ENCODE measurements at places on chromosomes 16 and 17. TPM values are rescaled to one million over a fixed set of nuclear protein-coding genes. Genes with fewer than 3 reads are reported as not detected.
A peak's percentile ranks its signal among the peaks of the same experiment; 100 is the strongest.

- no peak for DNase-seq
Measured at GRCh38 chr17:19304751-19305150, 57.8 kb downstream of the B9D1 start.

DNA sequence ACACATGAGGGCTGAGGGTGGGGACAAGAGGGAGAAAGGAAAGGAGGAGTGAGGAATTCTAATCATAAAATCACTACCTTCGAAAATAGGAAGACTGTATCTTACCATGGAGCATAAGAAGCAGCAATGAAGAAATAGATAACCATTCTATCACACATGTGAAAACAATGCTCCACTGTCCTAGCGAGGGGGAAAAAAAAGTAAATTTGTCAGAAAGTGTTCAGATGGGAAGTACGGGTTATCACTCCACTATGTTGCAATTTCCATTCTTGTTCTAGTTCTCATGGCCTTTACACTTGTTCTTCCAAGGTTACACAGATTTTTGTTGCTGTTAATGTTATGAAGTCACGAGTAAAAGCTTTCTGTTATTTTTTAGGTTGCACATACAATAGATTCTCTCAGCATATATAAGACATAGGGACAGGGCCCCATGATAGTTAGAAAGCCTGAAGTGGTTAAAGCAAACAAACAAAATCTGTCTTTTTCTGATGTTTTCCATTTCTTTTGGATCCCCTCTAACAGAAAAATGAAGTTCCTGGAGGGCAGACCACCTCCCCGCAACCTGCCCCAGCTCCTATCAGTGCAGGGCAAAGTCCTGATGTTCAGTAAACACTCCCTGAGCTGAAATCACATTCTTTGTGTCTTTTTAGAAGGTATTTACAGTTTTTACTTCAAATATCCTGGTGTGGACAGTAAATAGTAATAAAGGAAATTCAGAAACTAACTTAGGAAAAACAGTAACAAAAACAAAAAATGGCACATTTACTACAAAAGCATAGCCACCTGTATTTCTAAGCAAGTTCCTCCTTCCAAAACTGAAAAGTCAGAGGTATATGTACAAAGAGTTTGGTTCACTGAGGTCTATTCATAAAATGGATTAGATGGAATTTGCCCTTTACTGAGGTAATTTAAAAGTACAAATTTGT lies 13.7 kb downstream of the MMD start:
- no peak for DNase-seq

DNA sequence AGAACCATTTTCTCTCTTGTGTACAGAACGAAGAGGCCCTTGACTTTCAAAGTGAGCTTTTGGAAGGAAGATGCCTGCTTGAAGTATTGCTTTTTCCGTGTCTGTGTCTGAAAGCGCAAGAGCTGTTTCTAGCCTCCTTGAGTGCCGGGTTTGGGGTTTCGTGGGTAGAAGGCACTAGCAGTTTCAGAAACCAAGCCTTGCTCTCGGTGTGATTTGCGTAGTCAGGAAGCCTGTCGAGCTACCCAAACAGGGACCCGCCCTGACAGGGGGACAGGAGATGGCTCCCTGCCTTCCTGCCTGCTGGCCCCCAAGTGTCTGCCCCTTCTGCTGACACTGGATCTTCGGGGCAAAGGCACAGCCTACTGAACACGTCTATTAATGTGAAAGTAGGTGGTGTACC lies 322.0 kb downstream of the MAF start:
- no peak for DNase-seq

Gene NPIPB6
- total RNA-seq, result 0.94 TPM

Gene CTRL
- 0.94 TPM for total RNA-seq

Gene CFAP119
- 1.1 TPM for total RNA-seq

DNA sequence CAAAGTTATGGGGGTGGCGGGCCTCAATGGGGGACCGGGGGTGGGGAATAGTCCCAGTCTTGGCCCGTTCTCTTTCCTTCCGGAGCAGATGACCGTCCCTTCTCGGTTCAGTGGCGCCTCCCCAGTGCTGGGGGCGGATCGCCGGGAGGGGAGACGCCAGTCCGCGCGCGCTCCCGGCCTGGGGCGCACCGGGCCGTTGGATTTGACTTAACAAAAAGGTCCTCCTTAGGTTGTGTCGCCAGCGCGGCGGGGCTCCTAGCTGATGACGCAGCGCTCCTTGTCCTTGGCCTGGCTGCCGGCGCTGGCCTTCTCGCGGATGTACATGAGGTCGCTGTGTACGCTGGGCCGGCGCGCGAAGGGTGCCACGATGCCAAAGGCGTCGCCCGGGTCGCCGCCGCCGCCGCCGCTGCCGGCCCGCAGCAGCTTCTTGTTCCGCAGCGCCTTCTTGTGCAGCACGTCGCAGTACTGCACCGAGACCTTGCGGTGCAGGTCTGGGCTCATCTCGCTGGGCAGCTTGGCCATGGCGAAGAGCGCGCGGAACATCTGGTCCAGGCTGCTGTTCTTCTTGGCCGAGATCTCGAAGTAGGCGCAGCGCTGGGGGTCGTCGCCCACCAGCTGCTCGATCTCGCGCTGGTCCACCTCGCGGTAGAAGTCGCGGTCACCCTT lies 1.2 kb downstream of the RASD1 start:
- DNase-seq, result peak; percentile 75

- DNase-seq, result peak; percentile 28
Measured at GRCh38 chr16:84941921-84942320, 69.4 kb downstream of the ZDHHC7 start.

Gene JUP
- 239 TPM for total RNA-seq

- no peak for DNase-seq
Measured at GRCh38 chr16:50102051-50102746, 36.4 kb downstream of the HEATR3 start.

DNA sequence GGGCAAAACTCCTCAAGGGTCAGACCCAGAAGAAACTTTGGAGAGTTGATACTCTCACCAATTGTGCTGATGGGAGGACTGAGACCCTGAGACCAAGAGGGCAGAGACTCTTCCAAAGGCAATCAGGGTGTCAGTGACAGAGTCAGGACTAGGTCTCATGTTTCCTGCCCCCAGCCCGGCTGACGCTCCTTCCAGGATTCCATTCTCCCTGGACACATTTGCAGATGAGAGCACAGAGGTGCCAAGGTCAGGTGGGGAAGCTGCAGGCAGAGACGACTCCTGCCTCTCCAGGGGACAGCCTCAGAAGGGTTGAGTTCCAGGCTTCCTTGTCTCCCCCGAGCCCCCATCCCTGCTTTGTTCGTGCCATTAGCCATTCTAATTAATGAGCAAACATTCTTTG lies 174.1 kb downstream of the WSCD1 start:
- no peak for DNase-seq

Gene MILR1
- total RNA-seq, result 5.6 TPM

DNA sequence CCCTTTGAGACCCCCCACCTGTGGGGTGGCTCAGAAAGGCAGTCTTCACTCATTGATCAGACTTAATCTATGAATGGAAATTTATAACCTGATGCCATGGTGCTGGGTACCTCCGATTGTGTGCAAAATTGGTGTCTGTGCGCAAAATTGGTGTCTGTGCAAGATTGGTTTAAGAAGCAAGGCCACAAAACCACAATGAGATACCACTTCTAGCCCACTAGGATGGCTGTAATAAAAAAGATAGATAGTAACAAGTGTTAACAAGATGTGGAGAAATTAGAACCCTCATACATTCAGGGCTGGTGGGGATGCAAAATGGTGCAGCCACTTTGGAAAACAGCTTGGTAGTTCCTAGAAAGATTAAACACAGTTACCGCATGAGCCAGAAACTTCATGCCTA lies 13.9 kb upstream of the CSNK2A2 start:
- no peak for DNase-seq

GRCh38 chr16:50644729-50645128 lies 36.4 kb downstream of the SNX20 start:
- DNase-seq, result no peak

- no peak for DNase-seq
Measured at GRCh38 chr17:28867276-28867675, 12.5 kb downstream of the ERAL1 start.

- DNase-seq, result no peak
Measured at GRCh38 chr17:72850410-72851118, 241.9 kb downstream of the SLC39A11 start.

Gene ZNF276
- total RNA-seq, result 14.8 TPM

DNA sequence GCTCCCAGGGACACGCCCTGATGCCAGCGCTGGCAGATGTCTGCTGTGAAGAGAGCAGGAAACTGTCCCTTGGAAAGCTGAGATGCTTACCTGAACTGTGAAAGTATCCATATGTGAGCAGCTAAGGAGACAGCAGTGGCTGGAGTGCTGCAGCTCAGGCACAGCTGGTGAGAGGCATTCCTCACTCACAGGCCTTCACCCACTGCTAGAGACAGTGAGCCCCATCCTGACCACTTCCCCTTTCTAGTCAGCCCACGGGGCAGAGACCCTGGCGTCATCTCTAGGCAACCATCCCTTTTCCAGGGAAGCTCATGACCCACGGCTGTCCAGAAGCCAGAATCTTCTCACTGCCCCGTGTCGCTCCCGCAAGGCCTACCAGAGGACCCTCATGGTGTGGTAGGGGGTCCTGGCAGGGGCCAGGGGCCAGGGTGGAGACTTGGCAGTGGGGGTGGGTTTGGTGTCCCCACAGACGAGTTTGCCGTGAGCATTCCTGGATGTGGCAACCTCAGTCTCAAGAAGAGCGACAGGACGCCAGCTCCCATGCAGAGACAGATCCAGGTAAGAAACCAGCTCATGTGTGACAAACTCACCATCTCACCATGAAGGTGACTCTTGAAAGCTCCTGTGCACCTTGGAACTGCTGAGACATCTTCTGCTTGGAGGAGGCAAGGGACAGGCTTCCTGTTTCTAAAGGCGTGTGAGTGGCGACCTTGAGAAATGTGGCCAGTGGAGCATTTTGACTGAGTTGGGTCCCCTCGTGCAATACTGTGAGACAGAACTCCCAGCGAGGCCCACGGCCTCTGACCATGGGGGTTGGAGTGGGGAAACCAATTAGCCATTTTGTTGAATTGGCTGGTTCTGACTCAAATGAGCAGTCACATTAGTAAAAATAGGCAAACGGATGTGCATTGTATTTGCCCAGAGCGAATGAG lies at the start of gene SCIMP:
Gene SCIMP, minus strand, starts transcription at position 216 of the 932 bp plus-strand sequence. Its CDS starts 105 bp downstream, at position 111.
- peak; percentile 30 for DNase-seq

Gene NUBP1
- 45.9 TPM for total RNA-seq

Gene CDK5R1
- 1.5 TPM for total RNA-seq

Gene NEUROD2
- total RNA-seq, result not detected

Gene TPSG1
- total RNA-seq, result not detected

Gene MSLN
- total RNA-seq, result 0.92 TPM

DNA sequence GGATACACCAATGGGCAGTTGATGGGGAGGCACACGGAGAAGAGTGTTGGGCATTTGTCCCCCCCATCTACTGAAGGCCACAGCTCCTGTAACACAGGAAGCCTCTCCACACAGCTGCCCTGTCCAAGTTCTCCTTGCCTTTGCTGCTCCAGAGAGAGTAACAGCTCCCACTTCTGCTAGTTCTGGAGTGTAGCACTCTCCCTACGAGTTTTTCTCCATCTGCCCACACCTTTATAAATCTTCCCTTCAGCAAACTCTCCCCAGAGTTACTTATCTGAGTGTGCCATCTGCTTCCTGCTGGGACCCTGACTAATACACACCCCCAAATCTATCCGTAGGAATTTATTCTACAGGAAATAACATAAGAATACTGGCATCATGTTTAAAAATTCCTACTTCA lies 42.6 kb upstream of the ERN1 start:
- DNase-seq, result no peak

Gene EPX
- total RNA-seq, result not detected

DNA sequence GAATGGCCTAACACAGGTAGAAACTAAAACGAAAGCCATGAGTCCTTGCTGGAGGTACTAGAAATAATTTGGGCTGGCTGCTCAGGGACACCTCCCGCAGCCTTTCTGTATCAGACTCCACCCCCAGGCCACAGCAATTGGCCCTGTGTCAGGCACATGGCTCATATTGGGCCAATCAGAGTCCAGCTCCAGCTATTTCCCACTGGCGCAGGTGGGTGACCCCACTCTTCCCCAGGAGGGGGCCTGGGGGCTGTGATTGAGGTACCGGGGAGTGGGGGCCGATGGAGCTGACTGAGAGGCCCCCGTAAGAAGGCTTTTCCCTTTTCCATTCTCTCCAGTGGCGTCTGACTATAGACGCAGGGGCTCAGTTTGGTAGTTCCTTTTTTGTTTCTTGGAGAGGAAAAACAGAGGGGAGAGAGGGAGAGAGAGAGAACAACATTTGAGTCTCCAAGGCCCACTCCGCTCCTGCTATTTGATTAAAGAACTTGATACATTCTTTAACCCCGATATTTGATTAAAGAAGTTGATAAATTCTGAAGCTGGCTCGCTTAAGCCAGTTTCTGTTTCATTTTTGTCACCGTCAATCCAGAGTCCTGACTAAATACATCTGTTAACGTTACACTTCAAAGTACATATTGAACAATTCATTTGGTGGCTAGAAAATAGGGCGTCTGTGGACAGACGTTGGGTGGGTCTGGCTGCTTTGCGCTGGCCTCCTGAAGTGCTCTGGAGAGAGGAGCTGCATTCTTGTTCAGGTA lies 26.3 kb downstream of the FOXL1 start:
- DNase-seq, result no peak

Gene MRM1
- total RNA-seq, result 4.5 TPM

GRCh38 chr16:78552106-78552675 lies 452.7 kb downstream of the WWOX start:
- no peak for DNase-seq

DNA sequence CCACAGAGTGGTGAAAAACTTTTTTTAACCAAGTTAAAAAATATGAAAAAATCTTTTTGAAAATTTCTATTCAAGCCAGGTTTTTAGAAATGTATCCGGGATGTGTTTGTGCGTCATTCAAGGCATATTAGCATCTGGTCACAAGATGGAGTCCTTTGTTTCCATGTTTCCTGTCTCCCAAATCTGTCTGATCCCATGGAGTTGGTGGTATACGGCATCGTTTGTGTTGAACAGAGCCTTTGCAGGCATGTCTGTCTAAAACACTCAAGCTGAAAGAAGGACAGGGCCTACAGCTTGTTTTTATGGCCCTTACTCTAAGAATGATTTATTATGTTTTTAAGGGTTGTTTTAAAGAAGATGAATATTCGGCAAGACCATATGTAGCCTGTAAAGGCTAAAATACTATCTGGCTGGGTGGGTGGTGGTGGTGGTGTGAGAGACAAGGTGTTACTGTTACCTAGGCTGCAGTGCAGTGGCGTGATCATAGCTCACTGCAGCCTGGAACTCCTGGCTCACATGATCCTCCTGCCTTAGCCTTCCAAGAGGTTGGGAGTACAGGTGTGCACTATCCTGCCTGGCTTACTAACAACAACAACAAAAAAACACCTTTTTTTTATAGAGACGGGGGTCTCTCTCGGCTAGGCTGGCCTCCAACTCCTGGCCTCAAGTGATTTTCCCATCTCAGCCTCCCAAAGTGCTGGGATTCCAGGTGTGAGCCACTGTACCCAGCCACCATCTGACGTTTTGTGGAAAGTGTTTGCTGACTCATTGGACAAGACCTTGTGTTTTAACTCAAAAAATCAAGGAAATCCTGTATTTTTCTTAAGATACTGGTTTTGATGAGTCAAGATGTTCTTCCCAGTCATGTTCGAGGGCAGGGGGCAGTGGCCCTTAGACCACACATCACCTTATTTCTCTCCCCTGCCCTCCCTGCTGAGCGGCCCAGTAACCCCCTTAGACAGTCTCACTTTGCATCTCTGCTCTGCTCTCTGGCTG lies 52.2 kb downstream of the NDE1 start:
- DNase-seq, result no peak

Gene KRTAP2-3
- total RNA-seq, result not detected

Gene PDK2
- total RNA-seq, result 219 TPM

All from right cardiac atrium (tissue), 5 donors.